ENCODE measurements at places on chromosomes 2 and 18.

GRCh38 chr2:1884933-1885580 lies 140.7 kb upstream of the PXDN start:
- no peak for DNase-seq

- no peak for DNase-seq
Observed at GRCh38 chr18:50218432-50219197, 23.7 kb upstream of the MYO5B start.

GRCh38 chr2:134207589-134208209 lies 46.2 kb upstream of the MGAT5 start:
- peak; percentile 48 for DNase-seq

- DNase-seq: no peak
Observed at GRCh38 chr2:208253600-208254117, 1.2 kb downstream of the IDH1 start.

DNA sequence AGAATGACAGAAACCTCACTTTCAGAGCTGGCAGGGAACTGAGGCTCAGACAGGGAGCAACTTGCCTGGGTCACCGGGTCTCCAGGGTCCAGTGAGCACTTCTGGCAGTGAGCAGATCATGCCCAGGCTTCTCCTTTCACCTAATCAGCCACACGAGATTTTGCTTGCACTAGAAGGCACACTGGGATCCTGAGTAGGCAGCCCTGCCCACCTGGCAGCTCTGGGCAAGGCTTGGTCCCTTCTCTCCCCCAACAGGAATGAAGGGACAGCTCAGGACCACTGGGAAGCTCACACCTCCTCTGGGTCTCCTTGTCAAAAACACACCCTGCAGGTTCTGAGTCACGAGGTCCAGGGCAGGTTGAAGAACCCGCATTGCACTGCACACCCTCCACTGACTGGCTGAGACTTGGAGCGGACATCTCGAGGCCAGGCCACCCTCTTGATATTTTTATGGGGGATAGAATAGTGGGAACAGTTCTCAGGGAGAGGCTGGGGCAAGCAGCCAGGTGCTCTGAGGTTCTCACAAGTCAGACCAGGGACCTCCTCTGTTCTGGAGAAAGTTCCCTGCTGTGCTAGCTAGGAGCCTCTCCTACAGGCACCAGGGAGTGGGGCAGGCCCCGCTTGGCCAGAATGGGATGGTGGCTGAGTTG lies 5.7 kb downstream of the MAL start:
- DNase-seq: no peak

DNA sequence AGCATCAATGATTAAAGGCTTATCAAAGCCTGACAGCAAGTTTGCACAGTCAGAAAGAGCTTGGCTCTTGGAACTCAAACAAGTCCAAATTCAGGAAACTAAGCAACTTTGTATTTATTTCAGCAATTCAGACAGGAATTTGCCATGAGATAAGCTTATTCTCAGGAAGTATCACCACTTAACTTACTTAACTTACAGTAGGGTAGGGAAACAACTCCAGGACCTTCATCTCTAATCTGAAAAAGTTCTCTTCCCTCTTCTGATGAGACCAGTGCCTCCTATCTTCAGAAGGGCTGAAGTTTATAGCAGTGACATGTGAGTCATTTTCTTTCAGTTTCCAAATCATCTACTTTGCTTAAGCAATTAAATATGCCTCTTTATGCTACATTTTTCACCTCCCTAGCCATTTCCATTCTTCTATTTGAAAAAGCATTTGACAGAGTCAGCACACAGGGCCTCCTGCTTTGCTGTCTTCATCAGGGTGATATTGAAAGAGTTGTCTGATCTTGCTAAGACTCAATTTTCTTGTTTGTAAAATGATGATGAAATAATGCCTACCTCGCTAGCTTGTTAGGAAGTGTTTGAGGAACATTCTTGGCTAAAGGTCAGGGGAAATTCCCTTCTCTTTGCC lies 389.5 kb downstream of the RND3 start:
- no peak for DNase-seq

- DNase-seq: no peak
Observed at GRCh38 chr2:25684577-25685473, 11.4 kb upstream of the DTNB start.

DNA sequence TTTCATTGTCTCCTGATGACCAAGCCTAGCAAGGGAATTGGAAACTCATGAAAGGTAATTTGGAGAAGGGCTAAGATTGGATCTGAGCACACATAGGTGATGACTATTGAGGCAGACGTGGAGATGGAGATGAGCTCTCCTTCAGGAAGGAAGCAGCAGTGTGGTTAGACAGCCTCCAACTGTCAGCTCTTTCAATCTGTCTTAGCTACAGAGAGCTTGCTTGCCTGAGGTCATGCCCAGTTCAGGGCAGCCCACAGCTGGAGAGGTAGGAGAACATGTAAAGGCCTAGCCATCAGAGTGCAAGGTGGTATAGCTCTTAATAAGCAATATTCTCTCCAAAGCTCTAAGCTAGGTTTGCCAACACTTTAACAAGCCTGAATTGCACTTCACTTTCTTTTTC lies 79.2 kb downstream of the THSD7B start:
- DNase-seq: no peak

- no peak for DNase-seq
Observed at GRCh38 chr18:5717256-5717655, 173.5 kb upstream of the EPB41L3 start.

GRCh38 chr2:23603156-23603555 lies 218.2 kb downstream of the KLHL29 start:
- no peak for DNase-seq

DNA sequence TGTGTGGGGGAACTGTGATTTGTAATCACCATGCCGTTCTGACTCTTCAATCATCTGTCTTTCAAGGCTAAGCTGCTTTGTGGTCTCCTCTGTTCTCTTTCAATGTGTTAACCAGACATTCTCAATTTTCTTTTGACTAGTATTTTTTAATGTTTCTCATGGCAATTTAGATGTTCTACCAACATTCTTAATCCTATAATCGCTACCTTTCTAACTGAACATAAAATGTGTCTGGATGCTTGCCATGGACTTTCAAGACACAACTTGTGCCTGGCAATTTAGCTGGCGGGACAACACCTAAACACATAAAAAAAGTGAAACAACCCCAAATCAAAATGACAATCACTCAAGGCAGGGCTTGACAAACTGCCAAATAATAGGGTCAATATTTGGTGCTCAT lies 135.0 kb upstream of the ACKR3 start:
- DNase-seq: no peak

DNA sequence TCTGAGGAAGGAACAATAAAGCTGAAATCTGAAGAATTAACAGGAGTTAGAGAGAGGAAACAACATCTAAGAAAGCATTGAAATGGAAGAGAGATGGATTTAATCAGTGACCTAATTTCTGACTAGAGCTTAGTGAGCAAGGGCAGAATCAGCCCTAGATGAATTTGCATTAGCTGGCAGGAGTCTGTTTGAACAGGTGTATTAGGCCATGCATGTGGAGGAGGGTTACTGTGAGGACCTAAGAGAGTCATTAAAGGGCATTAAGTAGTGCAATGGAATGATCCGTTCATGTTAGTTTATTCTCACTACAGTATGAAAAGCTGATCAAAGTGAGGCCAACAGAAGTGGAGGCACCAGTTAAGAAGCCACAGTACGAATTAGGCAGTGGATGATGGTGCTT lies 285.3 kb downstream of the GRB14 start:
- peak; percentile 39 for DNase-seq

- no peak for DNase-seq
Observed at GRCh38 chr2:11416186-11416585, 49.8 kb downstream of the E2F6 start.

DNA sequence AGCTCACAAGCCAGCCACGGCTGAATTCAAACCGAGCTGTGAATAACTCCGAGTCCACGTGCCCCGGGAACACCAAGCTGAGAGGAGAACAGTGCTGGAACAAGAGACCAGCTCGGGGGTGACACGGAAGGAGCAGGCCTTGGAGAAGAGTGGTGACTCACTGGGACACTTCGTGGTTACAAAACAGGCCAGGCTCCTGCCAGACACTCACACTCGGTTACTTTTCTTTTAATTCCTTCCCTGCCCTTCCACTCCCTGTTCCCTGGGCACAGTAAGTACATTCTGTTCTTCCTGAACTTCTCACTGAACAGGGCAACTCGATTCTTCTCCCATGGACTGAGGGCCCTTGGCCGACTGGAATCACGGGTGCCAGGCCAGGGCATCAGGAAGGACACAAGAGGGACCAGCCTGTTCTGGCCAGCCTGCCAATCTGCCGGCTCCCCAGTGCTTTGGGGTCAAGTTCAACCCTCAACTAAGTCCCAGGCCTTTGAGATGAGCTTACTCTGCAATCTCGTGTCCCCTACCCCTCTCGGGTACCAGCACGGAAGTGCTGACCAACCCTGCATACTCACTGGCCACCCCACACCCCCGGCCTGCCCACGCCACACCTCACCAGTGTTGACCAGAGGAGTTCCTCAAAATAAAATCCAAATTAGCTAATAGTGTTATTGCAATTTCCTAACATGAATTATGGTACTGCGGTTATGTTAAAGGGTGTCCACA lies 87.5 kb downstream of the TFCP2L1 start:
- no peak for DNase-seq

DNA sequence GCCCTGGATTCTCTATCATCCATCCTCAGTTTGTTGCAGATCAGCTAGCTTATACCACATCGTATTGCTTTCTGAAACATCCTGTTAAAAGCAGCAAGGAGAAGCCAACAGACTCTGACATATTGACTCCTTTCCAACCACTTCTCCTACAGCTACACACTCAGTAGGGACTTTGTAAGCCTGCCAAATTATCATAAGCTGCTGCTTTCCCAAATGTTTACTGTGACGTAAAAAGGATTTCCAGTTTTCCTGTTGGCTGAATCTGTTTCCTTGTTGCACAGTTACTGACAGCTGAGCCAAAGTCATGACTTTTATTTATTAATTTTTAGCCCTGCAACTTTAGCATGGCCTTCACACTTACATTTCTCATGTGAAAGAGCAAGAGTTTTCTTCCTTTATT lies 294.3 kb downstream of the KCNJ3 start:
- no peak for DNase-seq

- no peak for DNase-seq
Observed at GRCh38 chr2:168526641-168527040, 70.6 kb downstream of the CERS6 start.

GRCh38 chr2:240589850-240590525 lies 3.5 kb downstream of the CAPN10 start:
- DNase-seq: no peak

DNA sequence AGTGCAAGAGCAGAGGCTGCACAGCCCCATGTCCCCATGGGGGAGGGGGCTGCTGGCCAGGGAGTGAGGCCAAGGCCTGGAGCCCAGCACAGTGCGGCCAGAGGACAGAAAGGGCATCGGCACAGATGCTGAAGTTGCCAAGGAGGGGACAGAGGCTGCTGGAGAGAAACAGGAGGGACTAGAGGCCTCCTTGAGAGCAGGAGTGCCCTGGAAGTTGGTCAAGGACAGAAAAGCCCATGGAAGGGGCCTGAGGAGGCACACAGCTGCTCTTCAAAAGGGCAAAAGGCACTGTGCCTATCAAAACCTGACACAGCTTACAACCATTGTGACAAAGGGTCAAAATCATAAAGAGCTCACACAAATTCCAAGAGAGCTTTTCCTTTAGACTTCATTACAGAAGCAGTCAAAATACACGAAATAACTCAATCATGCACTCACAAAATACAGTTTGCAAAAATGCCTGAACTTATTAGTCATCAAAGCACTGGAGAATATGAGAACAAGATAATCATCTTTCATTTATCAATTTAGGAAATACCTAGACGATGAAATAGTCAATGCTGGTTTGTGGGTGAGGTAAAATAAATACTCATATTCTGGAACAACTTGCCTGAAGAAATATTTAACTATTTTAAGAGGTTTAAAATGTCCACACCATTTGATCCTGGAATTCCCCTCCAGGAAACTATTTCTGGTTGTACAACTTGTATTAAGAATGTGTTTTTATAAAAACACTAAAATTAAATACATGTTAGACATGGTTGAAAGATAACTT lies 79.6 kb downstream of the USP40 start:
- DNase-seq: no peak

DNA sequence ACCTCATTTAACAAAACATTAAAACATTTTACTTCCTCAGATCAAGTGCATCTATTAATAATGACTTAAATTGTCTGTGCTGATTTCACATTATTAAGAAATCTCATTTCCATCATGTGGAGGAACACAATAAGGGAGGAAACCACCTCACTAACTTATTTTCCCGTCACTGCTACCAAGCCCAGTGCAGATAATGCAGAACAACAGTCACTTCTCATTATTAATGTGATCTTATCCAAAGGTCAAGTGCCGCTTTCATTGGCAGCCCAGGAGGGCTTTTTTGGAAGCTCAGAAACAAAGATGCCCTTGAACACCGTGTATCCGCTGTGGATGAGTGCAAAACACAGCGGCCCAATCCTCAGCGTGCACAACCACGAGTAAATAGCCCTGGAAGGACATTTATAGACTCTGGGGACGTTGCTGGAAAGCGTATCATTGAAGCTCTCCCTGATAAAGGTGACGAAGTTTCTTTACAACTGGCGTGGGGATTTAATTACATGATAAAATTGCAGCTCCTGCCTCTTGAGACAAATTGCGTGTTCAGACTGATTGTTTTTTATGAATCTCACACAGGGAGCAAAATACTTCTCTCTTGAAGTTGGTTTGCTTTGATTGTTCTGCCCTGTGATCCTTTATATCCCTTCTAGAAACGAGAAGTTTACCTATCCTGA lies 13.2 kb downstream of the ASB18 start:
- peak; percentile 25 for DNase-seq

- DNase-seq: no peak
Observed at GRCh38 chr2:135190799-135191198, 138.7 kb downstream of the RAB3GAP1 start.

GRCh38 chr2:141187075-141187439 lies 943.8 kb downstream of the LRP1B start:
- DNase-seq: no peak

- no peak for DNase-seq
Observed at GRCh38 chr2:11241412-11242203, 86.3 kb downstream of the SLC66A3 start.

GRCh38 chr2:75573145-75573878 lies 12.6 kb upstream of the EVA1A start:
- no peak for DNase-seq

DNA sequence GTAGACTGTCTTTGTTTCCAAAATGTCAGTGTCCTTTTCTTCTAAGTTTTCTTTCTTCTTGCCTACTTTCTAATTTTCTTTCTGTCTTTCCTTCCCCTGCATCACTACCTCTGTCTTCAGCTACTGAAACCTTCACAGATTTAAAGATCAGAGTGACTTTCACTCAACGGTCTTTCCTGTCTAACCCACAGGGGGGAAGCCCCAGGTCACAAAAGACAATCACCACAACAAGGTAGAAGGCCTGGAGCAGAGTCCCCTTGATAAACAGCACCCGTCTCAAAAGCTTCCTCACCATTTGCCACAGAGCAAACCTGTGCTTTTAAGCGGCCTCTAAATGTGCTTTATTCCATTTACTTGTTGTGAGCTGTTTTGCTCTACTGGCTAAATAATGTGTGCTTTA lies 665.4 kb downstream of the BCL11A start:
- no peak for DNase-seq

- no peak for DNase-seq
Observed at GRCh38 chr18:63198098-63198760, 121.3 kb downstream of the BCL2 start.

All from SHP77 treated with DMSO at 0.1 percent for 48 hours (cell line).